ENCODE measurements at places on chromosomes 7 and 10.

GRCh38 chr7:123633553-123633952, 22.1 kb upstream of the LMOD2 start:
- DNase-seq, result no peak

DNA sequence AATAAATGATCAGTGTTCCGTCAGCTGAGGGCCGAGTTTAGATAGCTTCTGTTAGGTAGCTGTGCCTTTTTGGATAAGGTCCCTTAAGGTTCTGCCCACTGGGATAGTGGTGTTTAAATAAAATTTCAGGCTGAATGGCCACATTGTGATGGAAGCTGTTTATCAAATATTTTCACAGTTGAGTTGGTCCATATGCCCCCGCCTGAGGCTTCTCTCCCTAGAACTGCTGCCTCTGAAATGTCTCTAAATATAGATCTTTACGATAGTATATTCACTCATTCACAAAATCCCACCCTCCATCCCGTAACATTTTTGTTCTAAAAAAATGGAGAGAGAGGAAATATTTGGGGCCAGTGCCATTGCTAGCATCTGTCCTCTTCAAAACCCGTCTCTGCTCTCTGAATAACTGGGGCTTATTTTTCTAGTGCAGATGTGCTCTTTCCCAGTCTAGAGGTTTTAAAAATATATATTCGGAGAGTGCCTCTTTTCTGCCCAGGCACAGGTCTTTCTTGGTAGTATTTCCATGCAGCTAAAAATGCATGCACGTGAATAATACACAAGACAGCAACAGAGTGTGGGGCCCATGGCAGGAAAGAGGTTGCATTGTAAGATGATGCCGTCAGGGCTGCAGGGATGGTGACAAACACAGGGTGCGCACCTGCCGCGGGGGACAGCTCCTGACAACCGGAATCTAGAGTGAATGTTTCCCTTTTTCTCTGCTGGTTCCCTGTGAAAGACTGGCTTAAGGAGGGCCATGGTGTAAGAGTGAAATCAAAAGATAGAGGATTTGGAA, 105.4 kb upstream of the BTBD16 start:
- DNase-seq, result no peak

- no peak for DNase-seq
Measured at GRCh38 chr10:109821672-109822071, 101.6 kb downstream of the XPNPEP1 start.

- DNase-seq, result peak; percentile 61
Measured at GRCh38 chr10:16770670-16771069, 46.6 kb downstream of the RSU1 start.

GRCh38 chr7:48875045-48875916, 49.1 kb upstream of the CDC14C start:
- DNase-seq, result peak; percentile 61

- peak; percentile 91 for DNase-seq
Measured at GRCh38 chr10:133336577-133337369, at the start of gene CALY. Gene CALY (minus strand): TSS chr10:133336896. CDS start chr10:133328989, 7,907 bp downstream.

- DNase-seq, result peak; percentile 80
Measured at GRCh38 chr10:112951359-112952281, 1.6 kb downstream of the TCF7L2 start.

DNA sequence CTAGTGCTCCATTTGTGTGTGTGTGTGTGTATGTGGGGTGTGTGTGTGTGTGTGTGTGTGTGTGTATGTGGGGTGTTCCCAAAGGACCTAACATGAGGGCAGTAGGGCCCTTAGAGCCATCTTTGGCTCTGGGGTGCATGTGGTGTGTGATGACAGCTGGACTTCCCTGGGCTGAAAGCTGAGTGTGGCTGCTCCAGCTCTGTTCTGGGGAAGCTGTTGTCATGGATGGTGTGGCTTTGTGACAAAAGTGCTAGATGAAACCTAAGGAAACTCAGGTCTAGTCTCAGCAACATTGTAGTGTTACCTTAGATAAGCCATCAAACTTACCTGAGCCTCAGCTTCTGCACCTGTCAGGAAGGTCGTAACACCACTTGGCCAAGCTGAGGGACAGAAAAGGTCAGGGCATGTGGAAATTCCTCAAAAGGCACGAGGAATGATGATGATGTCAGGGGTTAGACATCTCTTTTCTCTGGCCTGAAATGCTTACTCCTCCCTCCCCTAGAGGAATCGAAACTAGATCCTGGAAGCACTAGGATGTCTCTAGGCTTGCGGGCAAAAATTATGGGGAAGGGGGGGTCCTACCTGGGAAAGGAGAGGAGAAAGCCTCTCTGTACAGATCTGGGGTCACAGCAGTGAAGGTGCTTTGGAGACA, 115.4 kb downstream of the RPS24 start:
- no peak for DNase-seq

Data from hematopoietic multipotent progenitor cell (in vitro differentiated cells).